CD4-positive, alpha-beta T cell treated with Interleukin-17A for 4 hours (primary cell): ENCODE measurements at places on chromosomes 6 and 20.

GRCh38 chr20:9141070-9141469 is 72.2 kb downstream of the PLCB4 start:
- DNase-seq = no peak

DNA sequence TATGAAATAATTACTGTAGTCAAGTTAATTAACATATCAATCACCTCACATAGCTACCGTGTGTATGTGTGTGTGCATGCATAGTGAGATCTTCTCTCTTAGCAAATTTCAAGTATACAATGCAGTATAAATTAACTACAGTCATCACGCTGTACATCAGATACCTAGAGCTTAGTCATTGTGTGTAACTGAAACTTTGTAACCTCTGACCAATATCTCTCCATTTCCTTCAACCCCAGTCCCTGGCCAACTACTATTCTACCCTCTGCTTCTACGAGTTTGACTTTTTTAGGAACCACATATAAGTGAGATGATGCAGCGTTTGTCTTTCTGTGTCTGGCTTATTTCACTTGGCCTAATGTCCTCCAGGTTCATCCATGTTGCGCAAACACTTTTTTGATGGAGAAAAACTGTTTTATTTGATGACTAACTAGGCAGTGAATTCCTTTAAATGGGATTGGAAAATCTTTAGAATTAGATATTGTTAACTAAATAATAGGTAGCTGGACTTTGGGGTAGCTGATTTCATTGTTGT is 459.5 kb downstream of the DHX35 start:
- DNase-seq = no peak

GRCh38 chr20:53646550-53646949 is 52.9 kb upstream of the ZNF217 start:
- no peak for DNase-seq

DNA sequence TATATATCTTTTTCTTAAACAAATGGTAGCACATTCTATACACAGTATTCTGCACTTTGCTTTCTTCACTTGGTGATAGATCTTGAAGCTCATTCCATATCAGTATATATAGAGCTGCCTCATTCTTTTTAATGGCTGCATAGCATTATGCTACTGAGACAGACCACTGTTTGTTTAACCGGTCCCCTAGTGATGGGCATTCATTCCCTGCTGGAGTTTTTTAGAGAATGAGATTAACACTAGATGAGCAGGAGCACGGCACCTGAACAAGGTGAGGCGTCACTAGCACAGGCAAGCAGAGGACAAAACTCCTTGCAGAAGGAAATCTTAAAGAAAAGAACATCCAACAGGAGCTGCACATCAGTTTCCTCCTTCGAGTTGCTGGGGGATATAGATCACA is 69.6 kb downstream of the GNAS-AS1 start:
- DNase-seq = no peak

DNA sequence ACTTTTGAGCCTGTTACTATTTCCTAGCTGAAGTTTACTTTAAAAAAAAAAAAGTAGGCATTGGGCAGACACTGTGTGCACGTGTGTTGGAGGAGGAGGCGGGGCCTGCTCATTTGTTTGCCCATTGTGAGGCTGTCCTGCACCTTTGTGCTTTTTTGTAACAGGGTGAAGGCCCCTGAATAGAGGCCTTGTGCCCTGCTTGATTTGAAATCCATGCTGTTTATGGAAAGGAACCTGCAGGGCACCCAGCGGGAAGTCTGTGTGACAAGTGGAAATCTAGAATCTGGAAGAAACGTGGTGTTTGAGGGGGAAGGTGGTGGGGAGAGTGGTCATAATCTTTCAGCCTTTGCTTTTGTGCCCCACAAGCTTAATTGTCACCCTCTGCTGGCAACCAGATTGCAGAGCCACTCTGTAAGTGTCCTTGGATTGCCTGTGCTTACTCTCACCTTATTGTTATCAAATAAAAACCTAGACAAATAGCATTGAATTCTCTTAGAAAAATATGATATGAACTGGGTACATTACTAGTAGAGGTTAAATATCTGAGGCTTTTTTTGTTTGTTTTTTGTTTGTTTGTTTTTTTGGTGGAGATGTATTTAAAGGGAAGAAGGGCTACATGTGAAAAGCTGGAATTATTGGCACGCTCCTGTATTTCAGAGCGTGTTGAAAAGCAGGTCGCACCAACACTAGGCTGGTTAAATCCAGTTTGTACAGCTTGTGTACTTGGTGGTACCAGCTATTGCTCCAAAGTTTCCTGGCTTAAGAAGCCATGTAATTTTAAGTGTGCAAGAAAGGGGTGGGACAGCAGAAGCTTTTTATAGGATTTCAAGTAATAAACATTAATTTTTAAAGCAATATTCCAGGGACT is 156.3 kb downstream of the ARID1B start:
- no peak for DNase-seq

DNA sequence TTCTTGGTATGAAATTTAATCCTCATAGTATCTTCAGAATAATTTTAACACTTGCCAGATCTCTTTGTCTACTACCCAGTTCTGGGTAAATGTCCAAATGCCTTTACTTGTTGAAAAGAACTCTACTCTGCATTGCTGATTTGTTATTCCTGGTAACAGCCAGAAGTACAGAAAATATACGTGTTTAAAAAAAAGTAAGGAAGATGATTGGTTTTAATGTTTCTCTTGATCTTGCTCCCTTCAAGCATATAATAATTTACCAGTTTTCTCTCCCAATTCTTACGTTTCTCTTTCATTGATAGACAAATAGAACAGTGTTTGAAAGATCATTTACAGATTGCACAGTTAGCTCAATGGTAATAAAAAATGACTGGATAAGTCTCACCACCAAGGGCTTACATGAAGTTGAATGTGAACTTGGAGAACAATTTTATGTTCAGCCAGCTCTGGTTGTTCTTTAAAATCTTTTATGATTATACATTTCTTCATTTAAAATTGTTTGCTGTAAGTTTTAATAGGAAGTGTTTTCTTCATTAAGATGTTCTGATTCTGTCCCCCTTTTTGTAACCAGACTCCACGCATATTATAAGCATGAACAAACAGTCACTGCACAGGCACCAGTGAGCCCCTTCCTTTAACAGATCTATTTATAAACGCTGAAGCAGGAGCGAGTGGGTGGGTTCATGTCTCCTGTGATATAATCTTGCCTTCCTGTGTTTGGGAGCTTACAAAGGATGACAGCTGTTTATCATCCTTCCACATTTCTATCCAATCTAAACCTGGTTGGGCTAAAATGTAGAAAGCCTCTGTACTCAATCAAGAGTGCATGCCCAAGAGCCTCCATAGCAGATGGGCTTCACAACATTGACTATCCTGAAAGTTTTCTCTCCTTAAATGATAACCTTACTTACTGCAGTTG is 299.5 kb downstream of the PRL start:
- no peak for DNase-seq

GRCh38 chr20:32006841-32007786 is 3.1 kb upstream of the CCM2L start:
- DNase-seq = no peak

DNA sequence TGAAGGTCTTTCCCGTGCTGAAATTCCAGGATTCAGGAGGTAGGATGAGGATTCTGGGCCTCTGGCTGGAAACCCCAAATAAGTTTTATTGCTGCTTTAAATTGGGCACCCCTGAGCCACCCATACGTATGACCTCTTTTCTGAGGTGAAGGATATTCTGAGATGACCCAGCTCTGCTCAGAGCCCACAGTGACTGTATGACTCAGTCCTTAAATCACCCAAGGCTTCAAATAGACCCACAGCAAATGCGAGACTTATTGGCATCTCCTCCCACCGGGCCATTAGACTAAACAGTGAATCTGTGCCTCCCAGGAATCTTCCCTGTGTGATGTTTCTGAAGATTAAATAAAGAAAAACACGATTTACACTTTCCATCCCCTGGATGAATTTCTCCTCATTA is 9.5 kb downstream of the SIRPG start:
- DNase-seq = no peak

- no peak for DNase-seq
Observed at GRCh38 chr6:101266063-101266462, 127.4 kb upstream of the GRIK2 start.

DNA sequence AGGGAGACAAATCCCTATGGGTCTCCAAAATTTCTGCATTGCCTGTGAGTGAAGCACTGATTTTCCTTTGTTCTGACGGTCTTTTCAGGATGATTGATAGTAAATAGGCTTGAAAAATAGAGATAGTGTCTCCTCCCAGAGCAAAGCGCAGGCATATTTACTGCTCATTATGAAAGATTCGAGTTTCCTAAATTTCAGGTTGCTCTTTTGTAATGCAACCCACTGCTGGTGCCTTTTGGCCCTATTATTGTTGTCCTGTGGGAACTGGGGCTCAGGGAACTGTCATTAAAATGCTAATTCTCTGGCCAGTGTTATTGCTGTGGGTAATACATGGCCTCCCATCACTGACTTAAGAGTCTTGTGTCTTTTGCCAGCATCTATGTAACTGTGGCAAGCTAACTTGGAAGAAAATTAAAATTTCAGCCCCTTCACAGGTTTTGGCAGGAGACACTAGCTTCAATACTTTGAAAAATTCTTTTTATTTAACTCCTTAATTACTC is 754.1 kb upstream of the MAP3K7 start:
- DNase-seq = no peak

DNA sequence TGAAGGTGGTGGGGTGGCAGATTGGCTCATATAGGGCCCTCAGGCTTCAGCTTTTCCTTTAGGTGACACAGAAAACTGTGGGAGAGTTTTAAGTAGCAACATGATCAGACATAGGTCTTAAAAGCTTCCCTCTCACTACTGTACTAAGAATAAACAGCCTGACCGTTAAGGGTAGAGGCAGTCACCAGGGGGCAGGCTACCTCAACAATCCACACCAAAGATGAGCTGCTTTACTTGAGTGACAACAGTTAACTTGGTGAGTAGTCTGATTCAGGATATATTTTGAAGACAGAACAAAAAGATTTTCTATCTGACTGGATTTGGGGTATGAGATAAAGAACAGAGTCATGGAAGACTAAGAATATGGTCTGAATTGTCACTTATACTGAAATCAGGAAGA is 193.1 kb upstream of the SHLD1 start:
- DNase-seq = peak; percentile 62

GRCh38 chr6:138370631-138371451 is 6.9 kb upstream of the SMIM28 start:
- no peak for DNase-seq

- DNase-seq = no peak
Observed at GRCh38 chr6:30570740-30571074, 535 bp upstream of the ABCF1 start.

DNA sequence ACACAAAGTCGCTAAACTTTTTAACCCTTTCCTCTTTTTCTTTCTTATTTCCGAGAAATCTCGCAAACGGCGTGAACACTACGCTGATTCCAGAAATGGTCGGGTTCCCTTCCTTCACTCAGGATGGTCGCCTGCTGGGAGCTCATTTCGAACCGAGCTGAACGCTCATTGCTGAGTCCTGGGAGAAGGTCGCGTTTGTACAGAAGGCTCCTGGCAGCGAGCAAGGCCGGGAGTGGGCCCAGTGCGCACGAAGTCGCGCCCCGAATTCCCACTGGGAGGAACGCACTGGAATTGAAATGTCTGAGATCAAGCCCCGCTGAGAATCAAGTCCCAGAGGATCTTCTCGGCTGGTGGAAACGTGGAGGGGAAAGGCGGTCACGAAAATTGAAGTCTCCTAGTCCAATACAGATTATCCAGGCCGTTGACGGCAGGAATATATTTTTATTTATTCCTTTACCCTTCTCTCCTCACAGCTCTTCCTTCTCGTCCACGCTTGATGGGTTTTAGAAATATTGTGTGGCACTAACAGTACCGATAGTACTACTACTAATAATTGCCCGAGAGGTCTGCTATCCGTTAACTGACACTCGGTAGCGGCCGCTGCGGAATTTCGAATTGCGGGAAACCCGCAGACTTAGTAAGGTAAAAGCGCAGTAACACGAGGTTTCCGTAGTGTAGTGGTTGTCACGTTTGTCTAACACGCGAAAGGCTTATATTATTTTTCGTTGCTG is 207.2 kb upstream of the ZNF184 start:
- DNase-seq = no peak

DNA sequence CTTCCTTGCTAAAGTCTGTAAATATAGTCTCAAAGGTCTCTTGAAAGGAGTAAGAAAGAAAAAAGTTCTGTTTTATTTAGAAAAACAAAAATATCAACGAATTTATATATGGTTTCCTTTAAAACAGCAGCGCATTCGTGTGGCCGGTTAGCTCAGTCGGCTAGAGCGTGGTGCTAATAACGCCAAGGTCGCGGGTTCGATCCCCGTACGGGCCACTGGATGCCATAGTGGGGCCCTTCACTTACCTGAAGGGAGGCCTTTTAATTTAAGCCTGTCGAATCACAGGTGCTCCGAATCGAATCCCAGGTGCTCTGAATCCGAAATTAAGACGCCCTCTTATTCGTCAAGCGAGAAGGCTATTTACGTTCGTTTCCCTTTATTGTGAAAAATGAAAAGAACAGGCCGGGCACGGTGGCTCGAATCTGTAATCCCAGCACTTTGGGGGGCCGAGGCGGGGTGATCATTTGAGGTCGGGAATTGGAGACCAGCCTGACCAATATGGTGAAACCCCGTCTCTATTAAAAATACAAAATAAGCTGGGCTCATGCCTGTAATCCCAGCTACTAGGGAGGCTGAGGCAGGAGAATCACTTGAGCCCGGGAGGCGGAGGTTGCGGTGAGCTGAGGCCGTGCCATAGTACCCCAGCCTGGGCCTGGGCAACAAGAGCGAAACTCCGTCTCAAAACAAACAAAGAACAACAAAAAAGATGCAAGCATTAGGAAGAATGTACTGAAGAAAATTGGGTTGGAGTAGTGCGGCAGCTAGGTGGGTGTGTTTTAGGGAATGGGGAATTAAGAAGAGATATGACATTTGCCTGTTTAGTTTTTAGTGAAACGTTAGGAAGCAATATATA is 195.8 kb upstream of the ZNF184 start:
- peak; percentile 32 for DNase-seq

GRCh38 chr6:25027221-25027916 is 91.6 kb upstream of the RIPOR2 start:
- peak; percentile 85 for DNase-seq
